ENCODE measurements at places on chromosomes 7 and 10.
A peak's percentile ranks its signal among the peaks of the same experiment; 100 is the strongest.

- no peak for DNase-seq
Observed at GRCh38 chr10:76550806-76551205, 1086.8 kb downstream of the KCNMA1 start.

DNA sequence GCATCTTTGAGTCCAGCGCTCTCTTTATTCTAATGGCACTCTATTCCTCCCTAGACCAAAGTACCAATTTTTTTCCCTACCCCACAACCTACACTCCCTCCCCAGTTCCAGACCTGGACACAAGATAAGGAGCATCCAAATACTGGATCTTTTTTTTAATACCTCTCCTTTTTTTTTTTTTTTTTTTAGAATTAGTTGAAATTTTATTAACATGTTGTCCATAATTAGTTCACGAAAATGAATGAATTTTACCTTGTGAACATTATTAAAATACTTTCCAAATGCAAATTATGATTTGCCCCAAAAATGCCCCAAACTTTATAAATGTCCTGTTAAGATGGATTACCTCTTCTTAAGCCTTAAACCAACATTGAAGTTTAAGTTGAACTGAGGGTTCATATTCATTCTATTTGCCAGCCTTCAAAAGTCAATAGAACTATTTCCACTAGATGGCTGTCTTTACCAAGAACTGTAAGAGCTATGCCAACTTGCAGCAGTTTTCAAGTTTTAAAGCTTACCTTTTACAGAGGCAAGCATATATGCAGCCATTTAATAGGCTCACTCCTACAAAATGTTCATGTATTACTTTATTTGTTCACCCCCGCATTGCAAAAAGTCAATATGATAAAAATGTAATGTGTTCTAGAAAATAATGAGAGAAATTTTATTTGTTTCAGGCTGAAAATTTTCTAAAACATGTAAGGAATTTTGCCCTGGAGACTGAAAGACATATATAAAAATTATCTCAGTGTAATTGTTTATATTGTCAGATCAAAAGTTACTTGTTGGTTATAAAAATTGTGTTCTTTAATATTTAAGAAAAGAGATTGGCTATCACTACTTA lies 39.7 kb upstream of the TNKS2 start:
- DNase-seq, result no peak

DNA sequence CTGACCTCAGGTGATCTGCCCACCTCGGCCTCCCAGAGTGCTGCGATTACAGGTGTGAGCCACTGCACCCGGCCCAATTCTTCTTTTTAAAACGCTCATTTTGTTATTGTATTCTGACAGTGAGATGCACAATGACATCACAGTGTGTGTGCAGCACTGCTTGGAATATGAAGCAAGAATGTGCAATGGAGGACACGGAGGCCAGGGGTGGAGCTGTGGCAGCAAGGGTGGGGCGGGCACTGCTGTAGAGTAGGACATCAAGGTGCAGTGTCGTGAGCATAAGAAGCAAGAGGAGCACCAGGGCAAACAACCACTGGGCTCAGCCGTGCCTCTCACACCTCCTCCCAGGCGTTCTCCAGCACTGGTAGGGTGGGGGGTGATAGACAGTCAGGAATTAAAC lies 26.8 kb upstream of the GRID1 start:
- peak; percentile 46 for DNase-seq

DNA sequence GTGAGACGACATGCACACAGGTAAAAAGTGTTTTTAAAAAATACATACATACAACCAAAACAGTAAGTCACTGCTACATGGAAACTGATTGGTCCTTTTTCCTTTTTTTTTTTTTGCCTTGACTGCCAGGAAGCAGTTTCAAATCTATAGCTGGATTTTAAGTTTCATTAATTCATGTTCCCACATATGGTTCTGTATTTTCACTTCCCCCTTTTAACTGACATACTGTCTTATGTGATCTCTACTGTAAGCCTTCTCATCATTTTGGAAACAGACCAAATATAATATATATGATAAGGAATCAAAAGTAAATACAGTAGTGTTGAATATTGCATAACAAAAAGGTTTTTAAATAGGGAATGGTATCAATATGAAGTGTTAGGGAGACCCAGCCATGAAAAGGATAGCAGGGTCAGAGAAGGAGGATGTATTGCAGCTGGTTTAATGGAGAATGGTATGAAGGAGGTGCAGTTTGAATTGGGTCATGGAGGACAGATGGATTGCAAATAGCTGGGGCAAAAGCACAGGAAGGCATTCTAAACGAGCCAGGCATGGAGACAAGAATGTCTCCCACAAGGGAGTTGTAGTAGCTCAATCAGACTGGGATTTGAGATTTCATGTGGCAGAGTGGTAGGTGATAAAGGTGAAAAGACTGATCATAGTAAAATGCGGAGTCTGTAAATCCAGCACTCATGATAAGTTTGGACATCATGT lies 5.4 kb downstream of the CAV1 start:
- no peak for DNase-seq

GRCh38 chr10:61882621-61883370 lies 18.7 kb upstream of the ARID5B start:
- peak; percentile 83 for DNase-seq

- DNase-seq, result no peak
Observed at GRCh38 chr7:37018954-37019353, 294.7 kb upstream of the AOAH start.

- no peak for DNase-seq
Observed at GRCh38 chr7:40697653-40698052, 562.8 kb downstream of the SUGCT start.

- DNase-seq, result no peak
Observed at GRCh38 chr10:35063837-35064454, 26.2 kb downstream of the CUL2 start.

- no peak for DNase-seq
Observed at GRCh38 chr7:87512906-87513305, 37.4 kb upstream of the ABCB4 start.

- DNase-seq, result no peak
Observed at GRCh38 chr10:37572206-37572605, 285.2 kb downstream of the ZNF248 start.

- no peak for DNase-seq
Observed at GRCh38 chr10:98391065-98391464, 23.9 kb downstream of the PYROXD2 start.

DNA sequence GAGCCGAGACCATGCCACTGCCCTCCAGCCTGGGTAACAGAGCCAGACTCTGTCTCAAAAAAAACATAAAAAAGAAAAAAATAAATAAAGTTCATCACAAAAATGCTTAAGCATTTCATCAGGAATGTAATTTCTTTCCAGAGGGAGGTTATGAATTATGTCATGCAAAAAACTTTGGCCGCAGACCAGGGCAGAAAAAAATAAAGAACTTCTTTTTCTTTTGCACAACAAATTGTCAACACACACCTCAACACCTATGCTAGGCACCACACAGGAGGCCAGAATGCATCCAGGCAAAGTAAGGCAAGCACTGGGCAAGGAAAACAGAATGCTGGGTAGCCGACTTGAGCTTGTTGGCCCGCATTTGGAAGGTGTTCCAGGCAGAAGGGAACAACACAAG lies 3.9 kb downstream of the C10orf62 start:
- DNase-seq, result no peak

GRCh38 chr7:134804854-134805253 lies 25.4 kb downstream of the CALD1 start:
- DNase-seq, result no peak

Measured in activated effector memory CD4-positive, alpha-beta T cell treated with anti-CD3 and anti-CD28 coated beads, Interleukin-2, amount 50 U/mL, for 16 hours (primary cell).